Stimulated activated naive CD8-positive, alpha-beta T cell treated with anti-CD3 and anti-CD28 coated beads, Interleukin-15, Interleukin-2, amounts not matched to agents 100 U/mL and 50 U/mL, for 24 hours (primary cell): ENCODE measurements at places on chromosomes 5 and 9.
A peak's percentile ranks its signal among the peaks of the same experiment; 100 is the strongest.

GRCh38 chr5:61319388-61320146, 12.5 kb upstream of the ZSWIM6 start:
- DNase-seq, result no peak

DNA sequence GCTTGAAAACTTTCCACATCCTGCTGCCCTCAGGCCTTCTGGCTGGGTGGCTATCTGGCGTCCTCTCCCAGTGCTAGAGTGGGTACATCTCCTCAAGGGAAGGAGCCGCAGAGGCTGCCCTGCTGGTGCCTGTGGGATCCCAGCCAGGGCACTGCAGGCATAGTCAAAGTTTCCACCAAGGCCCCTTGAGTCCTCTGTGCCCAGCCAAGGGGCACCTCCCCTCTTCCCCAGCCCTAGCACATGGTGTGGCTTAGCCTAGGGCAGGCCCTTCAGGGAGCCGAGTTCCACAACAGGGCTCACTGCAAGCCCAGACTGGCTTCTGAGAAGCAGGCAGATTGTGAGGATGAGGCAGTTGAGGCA, 103.2 kb downstream of the RGS3 start:
- DNase-seq, result no peak

DNA sequence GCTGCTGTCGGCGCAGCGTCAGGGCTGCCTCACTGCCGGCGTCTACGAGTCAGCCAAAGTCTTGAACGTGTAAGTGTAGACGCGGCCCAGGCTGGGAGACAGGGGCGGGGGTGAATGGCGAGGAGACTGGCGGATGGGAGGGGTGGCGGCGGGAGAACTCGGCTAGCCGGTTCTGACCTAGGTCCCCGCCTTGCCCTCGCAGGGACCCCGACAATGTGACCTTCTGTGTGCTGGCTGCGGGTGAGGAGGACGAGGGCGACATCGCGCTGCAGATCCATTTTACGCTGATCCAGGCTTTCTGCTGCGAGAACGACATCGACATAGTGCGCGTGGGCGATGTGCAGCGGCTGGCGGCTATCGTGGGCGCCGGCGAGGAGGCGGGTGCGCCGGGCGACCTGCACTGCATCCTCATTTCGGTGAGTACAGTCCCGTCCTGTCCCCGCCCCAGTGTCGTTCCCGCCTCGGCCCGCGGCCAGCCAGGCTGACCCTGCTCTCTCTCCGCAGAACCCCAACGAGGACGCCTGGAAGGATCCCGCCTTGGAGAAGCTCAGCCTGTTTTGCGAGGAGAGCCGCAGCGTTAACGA, 745 bp downstream of the GADD45G start:
- peak; percentile 62 for DNase-seq

- DNase-seq, result no peak
Measured at GRCh38 chr5:142839711-142840346, 69.7 kb downstream of the ARHGAP26 start.

DNA sequence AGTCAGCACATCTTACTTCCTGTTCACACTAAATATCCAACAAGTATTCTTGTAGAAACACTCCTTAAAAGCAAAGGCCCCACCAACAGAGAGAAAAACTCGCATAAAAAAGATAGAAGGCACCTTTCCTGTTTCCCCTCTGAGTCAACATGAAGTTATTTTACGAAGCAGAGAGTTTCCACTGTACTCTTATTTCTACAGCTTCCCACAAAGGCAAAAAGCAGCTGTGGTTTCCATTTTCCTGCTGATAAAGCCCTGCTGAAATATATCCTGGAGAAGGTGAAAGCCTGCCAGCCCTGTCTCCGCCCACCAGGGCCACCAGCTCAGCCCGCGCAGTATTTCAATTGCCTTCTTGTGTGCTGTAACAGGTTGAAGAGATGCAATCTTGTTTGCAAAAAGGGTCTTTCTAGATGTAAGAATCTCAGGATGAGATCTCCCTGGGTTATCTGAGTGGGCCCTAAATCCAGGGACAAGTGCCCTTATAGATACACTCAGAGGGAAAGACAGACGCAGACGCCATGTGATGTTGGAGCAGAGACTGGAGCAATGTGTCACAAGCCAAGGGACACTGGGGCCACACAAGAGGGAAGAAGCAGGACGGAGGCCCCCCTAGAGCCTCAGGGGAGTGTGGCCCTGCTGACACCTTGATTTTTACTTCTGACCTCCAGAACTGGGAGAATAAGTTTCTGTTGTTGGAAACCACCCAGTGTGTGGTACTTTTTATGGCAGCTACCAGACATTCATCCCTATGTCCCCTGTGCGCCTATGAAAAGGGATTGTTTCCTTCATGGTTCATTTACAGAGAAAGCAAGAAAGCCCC, 19.9 kb downstream of the SEMA4D start:
- DNase-seq, result peak; percentile 62

DNA sequence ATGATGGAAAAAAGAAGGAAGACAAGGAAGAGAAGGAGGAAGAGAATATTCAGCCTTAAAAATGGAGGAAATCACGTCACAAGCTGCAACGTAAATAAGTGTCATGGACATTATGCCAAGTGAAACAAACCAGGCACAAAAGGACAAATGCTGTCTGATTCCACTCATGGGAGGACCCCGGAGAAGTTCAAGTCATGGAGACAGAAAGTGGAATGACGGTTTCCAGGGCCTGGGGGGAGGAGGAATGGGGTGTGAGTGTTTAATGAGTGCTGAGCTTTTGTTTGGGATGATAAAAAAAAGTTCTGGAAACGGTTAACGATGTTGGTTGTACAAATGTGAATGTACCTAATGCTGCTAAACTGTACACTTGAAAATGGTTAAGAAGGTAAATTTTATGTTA, 439.5 kb downstream of the GADD45G start:
- no peak for DNase-seq

GRCh38 chr5:179321206-179321987, 23.9 kb downstream of the ADAMTS2 start:
- no peak for DNase-seq
